SHP77 treated with DMSO at 0.1 percent for 48 hours (cell line): ENCODE measurements at places on chromosomes 11 and 22.

GRCh38 chr11:128551058-128551457, 36.3 kb downstream of the ETS1 start:
- no peak for DNase-seq

DNA sequence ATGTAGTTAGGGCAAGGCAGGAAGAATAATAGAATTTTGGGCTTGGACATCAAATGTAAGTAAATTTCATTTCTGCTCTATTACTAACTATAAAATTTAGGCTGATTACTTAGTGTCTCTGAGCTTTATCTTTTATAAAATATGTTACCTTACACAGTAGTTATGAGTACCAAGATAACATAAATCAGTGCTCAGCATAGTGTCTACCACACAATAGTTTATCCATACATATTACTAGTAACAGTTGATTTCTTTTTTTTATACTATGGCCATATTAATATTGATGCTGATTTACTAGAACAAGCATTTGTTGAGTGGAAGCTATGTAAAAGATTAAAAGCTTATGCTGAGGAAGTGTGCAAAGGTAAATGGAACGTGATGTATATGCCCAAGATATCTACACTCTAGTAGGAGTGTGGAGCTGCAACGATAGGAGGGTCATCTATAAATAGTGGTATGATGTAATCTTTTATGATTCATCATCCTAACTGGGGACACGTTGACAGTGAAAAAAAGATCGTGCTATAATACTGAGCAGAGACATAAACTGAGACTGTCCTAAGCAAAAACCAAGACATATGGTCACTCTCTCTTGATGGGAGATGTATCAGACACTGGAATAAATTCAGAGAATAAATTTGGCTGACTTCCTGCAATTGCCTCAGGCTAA, 8.7 kb upstream of the SLC5A12 start:
- no peak for DNase-seq

DNA sequence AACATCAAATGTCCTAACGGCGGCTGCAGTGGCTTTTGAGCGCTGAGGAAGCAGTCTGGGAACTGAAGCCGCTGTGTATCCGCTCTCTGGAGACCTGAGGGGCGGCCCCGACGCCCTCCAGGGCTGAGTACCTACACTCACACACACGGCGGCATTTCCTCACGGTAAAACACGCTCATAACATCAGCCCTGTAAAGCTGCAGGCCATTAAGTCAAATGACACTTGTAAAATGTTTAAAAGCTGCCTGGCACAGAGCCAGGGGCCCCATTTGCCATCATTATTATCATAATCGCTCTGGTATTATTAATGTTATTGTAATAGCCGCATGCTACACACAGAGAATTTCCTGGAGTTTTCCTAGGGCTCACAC, 5.1 kb downstream of the CARS1 start:
- no peak for DNase-seq

DNA sequence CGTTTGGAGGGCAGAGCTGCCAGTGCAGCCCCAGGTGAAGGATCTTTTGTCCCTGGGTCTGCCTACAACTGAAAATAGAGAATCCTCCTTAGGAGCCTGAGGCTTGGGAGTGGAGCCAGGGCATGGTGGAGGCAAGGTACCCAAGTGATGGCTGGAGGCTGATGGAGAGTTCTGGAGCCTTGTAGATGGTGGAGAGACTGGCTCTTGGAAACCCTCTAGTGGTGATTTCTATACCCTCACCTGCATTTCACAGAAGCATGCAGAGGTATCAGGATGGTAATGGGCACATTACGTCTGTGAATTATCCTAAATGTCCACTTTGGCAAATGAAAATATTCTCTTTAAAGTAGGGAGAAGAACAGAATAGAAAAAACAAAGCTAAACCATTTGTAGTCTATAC, 44.4 kb downstream of the INSC start:
- no peak for DNase-seq
